ENCODE measurements at places on chromosomes 4 and X.

GRCh38 chr4:13930155-13930554 lies 302.6 kb upstream of the BOD1L1 start:
- no peak for DNase-seq

- DNase-seq, result no peak
Observed at GRCh38 chr4:40369437-40370274, 34.5 kb downstream of the CHRNA9 start.

GRCh38 chr4:169271692-169272007 lies 894 bp upstream of the SH3RF1 start:
- DNase-seq, result no peak

DNA sequence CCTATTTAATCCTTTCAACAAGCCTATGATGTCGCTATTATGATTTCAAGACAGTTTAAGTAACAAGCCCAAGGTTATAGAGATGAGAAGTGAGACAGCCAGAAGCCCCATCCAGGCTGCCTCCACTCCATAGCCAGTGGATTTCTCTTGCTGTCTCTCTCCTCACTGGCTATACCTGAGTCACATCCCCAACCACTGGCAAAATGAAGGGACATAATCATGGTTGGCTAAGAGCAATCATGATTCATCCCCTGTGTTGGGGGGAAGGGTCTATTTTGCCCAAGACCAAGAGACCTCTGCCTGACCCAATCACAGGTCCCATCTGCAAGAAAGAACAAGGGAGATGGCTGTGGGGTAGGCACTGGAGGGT lies 334.9 kb upstream of the GATB start:
- DNase-seq, result no peak

- no peak for DNase-seq
Observed at GRCh38 chr4:145909281-145909715, 29.3 kb downstream of the ZNF827 start.

DNA sequence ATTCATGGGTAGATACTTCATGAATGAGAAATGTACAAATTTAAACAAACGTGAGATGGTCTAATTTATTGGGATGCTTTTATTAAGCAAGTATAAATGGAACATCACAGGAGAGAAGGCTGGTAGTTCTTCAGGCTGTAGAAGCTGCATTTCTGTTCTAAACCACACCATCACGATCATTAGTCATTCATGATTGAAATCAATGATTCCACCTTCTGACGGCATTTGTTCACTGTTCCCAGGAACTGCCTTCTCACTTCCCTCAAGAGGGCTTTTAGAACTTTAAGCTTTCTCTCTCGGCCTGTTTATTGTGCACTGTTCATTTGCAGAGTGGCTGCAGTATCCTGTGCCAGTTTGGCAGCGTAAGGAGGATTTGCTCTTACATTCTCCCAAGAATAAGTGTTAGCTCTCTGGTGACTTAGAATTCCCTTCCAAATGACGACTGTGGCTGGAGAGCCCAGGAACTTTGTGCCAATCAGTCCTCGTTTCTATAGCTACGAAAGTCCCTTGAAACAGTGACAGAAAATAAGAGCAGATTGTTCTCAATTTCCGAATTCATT lies 54.7 kb downstream of the MFAP3L start:
- no peak for DNase-seq

DNA sequence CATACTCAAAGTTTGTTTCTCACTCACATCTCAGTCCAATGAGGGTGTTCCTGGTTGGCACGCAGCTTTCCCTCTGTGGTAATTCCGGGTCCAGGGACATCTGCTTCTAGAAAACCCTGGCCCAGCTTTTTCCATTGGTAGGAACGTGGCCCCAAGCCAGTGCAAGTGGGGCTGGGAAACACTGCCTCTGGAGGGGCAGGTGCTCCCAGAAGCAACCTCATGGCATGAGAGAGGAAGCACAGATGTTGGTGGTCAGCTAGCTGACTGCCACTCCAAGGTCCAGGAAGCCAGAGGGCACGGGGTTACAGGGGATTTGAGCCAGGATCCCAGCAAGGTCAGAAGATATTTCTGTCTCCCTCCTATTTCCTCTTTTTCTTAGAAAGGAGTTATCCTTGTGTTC lies 47.5 kb downstream of the DCTD start:
- no peak for DNase-seq

DNA sequence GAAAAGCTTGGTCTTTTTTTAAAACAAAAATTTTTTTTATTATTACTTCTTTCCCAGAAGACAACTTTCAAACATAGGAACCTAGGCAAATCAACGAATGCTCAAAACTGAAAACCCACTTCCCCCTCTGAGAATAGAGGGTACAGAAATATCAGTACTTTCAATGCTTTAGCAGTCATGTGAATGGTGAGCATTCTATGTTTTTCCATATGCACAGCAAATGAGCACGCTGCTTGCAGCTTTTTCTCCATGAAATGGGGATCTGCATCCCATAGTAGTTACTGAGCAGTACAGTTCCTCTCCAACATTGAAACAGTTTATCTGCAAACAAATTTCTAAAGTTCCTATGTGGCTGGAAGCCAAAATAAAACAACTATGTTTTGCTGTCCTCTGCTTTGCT lies 108.4 kb upstream of the BMP2K start:
- DNase-seq, result no peak

GRCh38 chr4:40514497-40514951 lies 115.1 kb downstream of the RBM47 start:
- DNase-seq, result no peak
